ENCODE measurements at places on chromosomes 2 and 18.

GRCh38 chr2:149307014-149307413 is 23.4 kb upstream of the LYPD6 start:
- DNase-seq, result no peak

- DNase-seq, result peak; percentile 39
Observed at GRCh38 chr2:104755026-104755878, 98.7 kb upstream of the POU3F3 start.

- no peak for DNase-seq
Observed at GRCh38 chr18:71168557-71169145, 879.8 kb downstream of the SOCS6 start.

DNA sequence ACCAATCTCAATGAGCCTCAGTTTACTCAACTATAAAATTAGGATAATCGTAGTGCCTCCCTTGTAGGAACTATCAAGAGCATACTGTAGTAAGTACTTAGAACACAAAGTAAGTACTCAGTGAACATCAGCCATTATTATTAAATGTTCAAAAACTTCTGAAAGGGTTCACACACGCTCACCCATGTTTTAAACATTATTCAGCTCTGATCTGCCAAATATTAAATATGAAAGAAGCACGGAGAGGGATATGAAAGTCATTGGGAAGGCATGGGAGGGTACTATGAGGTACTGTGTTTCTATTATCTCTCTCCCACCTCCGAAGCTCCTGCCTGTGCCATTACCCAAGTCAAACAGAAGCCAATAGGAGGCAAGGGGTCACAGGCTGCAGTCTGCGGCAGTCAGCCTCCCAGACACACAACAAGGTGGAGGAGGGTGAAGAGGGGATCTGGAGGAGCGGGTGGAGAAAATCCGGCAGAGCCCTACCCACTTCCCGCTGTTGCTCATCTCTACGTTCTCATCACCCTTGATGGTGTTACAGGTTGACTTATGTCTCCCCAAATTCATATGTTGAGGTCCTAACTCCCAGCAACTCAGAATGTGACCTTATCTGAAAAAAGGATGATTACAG is 2.0 kb upstream of the TBC1D8 start:
- no peak for DNase-seq

DNA sequence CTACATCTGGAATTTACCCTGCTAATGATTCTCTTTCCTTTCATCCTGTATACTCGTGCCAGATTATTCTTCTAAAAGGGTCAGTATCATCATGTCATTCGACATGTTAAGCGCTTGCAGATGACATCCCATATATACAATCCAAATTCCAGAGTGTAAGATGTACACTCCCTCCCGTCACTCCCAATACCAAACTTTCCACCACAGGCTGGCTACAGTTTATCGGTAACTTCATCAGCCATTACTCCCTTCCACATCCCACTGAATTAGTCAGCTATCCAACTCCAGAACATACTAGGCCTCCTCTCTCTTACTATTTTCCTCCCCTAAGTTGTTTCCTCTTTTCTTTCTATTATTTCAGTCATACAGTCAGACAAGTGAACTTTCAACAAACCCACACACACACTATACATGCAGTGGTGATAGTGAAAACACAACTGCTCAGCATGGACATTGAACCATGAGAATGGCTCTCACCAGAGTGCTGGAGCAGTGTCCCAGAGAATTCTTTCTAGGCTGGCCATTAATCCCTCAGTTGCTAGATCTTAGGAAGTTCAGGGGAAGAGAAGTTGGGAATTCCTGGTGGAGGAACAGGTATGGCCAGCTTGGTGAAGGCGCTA is 10.6 kb upstream of the NMI start:
- no peak for DNase-seq

- no peak for DNase-seq
Observed at GRCh38 chr2:217886720-217887309, 116.0 kb downstream of the TNS1 start.

- DNase-seq, result no peak
Observed at GRCh38 chr18:50950626-50951025, 17.2 kb upstream of the ELAC1 start.

GRCh38 chr2:205103699-205104098 is 558.4 kb downstream of the PARD3B start:
- no peak for DNase-seq

- DNase-seq, result no peak
Observed at GRCh38 chr2:163405298-163405697, 330.5 kb downstream of the FIGN start.

GRCh38 chr18:77754475-77755044 is 504.9 kb downstream of the GALR1 start:
- no peak for DNase-seq

DNA sequence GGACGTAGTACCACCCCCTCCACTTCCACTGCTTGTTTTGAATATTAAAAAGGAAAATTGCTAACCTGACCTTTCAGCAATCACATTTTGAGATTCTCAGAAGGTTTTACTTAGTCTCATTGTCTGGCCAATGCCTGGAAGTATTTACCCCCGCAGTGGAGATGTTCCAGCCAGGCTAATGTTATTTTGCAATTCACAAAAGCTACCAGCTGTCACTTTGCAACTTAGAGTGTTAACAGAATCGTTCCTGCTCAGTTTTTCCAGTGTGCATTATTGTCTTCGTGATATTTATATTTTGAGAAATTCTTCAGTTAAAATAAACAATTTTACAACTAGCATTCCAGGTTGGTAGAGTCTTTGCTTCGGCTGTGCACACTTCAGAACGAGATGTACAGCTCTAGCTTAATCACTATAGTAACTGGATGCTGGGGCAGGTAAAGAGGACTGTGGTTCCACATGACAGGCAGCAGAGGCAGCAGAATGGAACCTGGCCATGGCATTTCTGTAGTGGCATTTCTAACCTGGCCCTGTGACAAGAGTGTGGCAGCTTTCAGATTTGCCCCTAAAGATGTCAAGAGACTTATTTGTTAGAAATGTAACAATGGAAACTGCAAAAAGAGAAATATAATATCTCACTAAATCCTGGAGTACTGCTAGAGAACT is 85.1 kb downstream of the DTNA start:
- DNase-seq, result no peak

- DNase-seq, result no peak
Observed at GRCh38 chr2:159202568-159203071, 83.9 kb downstream of the WDSUB1 start.

GRCh38 chr2:201628545-201628944 is 14.8 kb downstream of the TMEM237 start:
- DNase-seq, result no peak

DNA sequence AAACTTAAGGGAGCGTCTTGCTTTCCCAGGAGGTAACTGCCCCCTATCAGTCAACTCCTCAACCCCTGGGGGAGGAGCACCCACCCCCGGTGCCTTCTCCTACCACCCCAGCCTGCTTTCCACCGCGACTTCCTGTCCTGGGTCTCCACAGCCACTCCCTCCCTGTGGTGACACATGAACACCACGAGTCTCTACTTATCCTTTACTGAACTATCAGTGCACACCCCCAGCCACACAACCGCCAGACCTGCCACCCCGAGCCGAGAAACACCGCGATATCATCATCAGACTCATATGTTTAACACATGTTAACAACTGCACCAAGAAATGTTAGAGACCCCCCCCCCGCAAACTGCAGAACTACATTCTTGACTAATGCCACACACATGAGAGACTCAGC is 43.3 kb downstream of the LONRF2 start:
- DNase-seq, result no peak

DNA sequence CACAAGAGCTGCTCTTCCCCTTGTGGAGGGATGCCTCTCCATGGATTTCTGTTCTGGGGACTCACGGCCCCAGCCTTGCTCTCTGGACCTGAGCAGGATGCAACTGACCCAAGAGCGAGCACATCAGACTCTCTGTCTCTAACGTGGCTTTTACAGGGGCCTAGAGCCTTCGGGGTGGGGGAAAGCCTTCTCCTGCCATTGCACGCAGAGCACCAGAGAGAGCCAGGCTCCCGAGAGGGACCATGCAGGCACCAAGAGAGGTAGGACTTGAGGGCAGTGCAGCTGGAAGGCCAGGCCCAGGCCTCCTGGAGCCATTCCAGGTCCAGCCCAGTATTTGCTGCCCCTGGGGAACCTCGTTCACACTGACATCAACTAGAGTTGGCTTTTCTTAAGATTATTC is 475.6 kb upstream of the MYT1L start:
- no peak for DNase-seq

GRCh38 chr2:103386872-103387271 is 625.0 kb downstream of the TMEM182 start:
- DNase-seq, result no peak

GRCh38 chr2:241675885-241676284 is 10.7 kb downstream of the DTYMK start:
- no peak for DNase-seq

DNA sequence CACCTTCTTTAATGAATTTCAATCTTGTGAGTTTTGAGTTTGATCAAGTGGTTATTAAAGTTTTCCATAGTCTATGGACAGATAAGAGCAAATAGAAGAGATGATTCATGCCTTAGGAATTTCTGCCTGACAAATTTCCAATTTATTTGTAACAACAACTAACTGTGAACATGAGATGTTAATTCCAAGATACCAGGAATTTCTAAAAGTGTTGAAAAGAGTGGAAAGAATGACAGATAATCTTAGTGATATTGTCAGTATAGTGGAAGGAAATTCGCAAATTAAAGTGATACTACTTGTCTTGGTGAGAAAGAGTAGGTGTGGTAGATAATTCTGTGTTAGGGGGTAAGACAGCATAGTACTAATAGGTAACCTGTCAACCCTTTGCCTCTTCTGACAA is 82.4 kb downstream of the AGPS start:
- no peak for DNase-seq

DNA sequence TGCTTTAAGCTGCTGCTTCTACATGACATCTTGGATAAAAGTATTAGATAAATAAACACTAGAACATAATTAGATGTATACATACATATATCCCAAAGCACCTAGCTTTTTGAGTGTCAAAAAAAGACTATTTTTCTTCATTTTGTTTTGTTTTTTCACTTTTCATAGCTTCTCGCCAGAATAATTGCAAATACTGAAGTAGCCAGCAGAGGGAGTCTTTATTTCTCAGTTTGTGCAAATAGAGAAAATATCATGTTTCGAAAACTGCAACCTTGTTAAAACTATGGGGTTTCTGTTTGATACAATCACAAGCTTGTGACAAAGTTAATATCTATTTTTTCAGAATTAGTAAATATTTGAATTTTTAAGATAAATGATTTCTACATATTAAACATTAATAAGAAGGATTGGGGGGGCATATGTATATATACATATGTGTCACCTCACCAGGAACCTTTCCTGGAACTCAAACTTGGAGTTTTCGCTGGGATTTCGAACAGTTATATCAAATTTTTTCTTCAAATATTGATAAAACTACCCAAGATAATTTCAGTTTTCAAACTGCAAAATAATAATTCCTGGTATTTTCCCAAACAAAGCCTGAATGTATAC is 61.0 kb downstream of the GRB14 start:
- no peak for DNase-seq

GRCh38 chr18:64234321-64234720 is 85.4 kb upstream of the LINC00305 start:
- DNase-seq, result no peak

DNA sequence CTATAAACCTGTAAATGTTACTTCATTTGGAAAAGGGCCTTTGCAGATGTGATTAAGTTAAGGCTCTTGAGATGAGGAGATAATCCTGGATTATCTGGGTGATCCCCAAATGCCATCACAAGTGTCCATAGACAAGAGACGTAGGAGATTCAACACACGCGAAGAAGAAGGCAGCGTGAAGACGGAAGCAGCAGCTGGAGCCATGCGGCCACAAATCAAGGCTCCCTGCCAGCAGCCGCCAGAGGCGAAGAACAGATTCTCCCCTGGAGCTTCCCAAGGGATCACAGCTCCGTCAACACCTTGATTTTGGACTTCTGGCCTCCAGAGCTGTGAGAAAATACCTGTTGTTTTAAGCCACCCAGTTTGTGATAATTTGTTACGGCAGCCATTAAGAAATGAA is 11.0 kb upstream of the VAPA start:
- no peak for DNase-seq

DNA sequence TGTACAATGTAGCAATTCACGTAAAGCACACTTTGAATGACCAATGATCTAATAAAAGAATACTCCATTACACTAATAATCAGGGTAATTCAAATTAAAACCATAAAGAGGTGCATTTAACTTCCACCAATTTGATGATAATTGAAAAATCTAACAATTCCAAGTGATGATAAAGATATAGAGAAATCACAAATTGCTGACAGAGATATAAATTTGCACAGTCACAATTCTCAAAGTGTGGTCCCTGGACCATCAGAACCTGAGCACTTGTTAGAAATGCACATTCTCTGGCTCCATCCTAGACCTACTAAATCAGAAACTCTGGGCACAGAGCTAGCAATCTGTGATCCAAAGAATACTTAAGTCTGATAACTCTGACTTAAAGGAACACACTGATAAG is 165.8 kb upstream of the DCC start:
- no peak for DNase-seq

DNA sequence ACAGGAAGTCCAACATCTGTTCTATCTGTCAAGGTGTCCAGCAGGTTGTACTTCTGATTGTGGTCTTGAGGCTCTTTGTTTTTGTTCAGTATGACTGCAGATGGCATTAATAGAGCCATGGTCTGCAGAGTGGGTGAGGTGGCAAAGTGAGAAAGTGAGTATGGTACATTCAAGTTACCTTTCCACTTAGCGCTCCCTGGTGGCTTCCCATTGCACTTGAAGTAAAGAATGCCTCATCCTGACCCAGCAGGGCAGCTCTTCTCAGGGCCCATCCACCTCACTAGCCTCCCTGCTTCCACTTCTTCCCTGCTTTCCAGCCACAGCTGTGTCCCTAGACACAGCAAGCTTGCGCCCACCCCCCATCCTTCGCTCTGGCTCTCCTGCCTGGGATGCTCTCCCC is 148.0 kb upstream of the ALPP start:
- no peak for DNase-seq

DNA sequence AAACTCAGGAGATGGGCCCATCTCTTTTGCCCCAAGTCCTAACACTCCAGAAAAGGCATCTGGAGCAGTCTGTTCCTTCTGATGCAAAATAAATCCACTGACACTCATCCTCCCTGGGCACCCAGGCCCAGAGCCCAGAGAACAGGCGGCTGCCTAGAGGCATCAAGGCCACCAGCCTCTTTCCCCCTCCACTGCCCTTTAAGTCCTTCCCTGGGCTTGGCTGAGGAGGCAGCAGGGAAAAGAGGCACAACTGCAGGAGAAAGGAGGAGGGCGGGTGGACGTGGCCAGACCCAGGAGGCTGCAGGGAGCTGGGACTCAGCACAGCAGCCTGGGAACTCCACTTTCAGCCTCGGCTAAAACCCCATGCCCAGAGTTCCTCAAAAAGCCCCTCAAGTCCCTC is 99.7 kb upstream of the ID2 start:
- DNase-seq, result no peak

- DNase-seq, result no peak
Observed at GRCh38 chr18:8516371-8517250, 92.6 kb upstream of the RAB12 start.
